GM10248 (cell line): ENCODE measurements at places on chromosomes 3 and 15.

- DNase-seq, result no peak
These were observed 34.0 kb downstream of the WWTR1 start for GRCh38 chr3:149623824-149624223.

DNA sequence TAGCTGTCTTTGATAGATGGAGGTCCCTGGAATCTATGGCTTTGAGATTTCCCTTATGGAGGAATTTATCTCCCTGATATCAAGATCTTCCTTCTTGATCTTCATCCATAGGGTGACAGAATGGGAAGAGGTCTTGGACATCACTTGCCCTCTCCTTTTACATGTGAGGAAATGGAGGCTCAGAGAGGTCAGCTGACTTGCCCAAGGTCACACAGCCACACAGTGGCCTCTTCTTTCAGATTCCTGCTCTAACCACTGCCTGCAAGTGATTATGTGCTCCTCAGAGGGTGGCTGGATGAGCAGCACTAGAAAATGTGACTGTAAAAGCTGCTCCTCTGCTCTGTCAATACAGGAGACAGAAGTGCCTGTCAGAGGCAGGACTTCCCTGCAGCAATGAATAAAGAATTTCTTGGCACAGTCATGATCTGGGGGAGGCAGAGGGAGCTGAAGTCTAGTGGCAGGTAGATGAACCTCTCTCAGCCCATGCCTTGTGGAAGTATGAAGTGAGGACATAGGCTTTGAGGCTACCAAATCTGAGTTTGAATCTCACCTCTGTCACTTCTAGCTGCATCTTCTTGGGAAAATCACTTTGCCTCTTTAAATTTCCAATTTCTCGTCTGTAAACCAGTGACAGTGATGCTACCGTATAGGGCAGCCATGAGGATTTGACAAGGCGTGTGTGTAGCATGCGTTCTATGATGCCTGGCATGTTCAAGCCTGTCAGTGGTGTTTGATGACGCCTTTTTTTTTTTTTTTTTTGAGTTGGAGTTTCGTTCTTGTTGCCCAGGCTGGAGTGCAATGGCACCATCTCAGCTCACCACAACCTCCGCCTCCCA is 12.0 kb downstream of the SSUH2 start:
- no peak for DNase-seq

GRCh38 chr3:141707741-141708203 is 30.3 kb upstream of the RNF7 start:
- no peak for DNase-seq

DNA sequence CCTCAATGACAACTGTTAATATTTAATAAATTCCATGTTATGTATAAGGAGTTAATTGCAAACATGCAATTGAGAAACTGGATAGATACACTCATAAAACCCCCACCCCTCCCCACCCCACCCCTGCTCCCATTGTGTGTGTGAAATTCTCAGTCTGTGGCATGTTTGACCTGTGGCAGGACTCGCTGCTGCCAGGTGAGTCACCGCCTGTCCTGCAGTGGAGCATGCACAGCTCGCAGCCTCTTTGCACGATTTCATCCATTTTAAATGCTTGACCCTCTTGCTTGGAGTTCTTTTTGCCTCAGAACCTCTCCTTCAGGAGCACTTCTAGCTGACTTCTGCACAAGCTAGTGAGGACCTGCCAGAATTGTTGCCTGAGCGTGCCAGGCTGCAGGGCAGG is 5.3 kb upstream of the APEH start:
- no peak for DNase-seq

- no peak for DNase-seq
These were observed 11.7 kb upstream of the UTS2B start for GRCh38 chr3:191342006-191342405.

DNA sequence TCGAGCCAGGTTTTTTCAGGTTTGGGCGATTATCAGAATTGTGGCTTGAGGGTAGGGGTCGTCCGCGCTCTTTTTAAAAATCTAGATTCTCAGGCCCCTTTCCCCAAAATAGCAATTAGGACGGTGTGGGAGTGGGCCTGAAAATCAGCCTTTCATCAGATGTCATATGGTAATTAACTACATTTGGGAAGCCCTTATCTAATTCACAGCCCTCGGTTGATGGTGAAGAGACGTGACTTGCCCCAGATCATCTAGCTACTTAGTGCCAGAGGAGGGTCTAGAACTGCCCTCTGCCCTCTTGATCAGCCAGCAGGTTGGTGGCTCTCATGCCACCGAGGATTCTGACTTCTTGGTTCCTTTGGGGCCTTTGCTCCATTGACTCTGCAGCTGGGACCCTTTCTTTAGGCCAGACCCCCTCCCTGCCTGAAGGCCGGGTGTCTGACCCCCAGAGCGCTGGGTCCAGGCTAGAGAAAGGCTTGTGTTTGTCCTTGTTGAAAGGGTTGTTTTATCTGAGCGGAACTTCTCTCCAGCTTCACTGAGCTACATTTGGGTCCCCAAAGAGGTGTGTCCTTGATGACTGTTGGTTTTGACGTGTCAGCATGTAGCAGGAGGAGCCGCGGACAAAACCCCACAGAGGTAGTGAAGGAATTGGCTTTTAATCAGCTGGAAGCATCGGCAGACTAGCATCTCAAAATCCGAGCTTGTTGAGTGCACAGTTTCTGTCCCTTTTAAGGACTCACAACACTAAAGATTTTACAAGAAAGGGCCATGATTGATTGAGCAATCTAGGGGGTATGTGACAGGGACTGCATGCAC is 857 bp downstream of the AEN start:
- DNase-seq, result peak; percentile 62

- DNase-seq, result no peak
These were observed 193.5 kb downstream of the FOXP1 start for GRCh38 chr3:71389911-71390573.

- DNase-seq, result no peak
These were observed 3.1 kb downstream of the CMC1 start for GRCh38 chr3:28244491-28244890.

DNA sequence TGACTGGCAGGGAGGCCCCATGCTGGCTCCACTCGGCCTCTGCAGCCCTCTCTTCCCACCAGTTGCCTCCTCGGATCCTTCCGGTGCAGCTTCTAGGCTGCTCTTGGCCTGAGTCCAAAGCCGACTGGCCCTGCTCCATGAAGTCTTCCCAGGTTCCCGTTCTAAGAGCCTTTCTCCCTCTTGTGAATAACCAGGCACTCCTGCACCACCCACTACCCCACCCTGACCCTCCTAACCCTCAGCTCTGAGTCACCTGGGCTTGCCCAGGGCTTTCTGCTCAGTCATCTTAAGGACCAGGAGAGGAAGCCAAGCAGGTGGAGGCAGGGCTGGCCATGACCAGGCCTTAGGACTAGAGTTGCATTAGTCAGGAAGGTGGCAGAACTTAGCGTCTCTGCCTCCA is 28.1 kb upstream of the CNBP start:
- no peak for DNase-seq

DNA sequence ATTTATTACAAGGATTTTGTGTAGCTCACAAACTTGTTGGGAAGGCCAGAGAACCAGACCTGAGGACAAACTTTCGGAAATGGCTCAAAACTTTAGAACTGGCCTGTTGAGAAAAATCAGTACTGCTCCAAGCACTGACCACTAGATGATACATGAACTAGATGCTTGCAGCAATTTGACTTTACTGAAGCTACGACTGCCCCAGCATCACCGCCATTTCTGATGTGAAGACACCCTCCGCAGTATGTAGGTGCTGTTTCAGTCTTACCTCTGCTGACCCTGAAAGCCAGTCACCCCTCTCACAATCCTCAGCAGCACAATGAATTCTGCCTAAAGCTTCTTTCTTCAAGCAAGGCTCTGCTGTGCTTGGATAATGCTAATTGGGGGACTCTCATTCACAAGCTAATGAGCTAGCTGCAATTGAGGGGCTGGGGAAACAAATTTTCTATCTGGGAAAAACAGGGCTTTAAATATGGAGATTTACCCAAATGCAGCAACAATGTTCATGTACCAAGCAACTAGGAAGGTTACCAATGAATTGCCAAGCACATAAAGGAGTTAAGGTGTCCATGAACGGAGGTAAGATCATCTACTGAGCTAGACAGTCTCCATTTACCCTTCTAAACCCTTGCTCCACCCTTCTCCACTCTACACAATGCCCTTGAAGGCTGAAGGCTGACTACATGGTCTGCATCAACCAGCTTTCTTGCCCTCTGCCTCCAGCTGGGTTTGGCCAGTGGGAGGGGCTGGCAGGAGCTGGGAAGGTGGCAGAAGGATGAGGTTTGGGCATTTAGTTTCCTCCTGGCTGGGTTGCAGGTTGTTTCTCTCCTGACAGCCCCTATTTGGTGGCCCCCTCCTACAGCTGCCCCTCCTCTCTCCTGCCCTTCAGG is 53.2 kb upstream of the FSTL1 start:
- no peak for DNase-seq

DNA sequence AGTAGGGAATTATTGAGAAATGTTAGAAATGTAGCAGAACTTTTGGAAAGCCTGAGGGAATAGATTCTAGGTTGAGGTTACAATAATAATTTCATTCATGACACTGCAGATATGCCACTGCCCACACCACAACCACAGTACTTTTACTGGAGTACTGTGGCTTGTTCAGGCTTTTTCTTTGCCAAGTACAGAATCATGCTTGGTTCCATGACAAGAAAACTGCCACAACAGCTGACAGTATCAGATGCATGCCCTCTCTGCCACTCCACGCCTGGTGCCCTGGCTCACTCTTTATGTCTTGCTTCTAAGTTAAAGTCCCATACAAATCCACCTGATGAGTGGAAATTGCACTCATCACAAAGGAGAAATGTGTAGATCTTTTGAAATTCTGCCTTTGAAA is 398.6 kb downstream of the ZIC1 start:
- no peak for DNase-seq

GRCh38 chr3:1326546-1326945 is 233.7 kb downstream of the CNTN6 start:
- no peak for DNase-seq

DNA sequence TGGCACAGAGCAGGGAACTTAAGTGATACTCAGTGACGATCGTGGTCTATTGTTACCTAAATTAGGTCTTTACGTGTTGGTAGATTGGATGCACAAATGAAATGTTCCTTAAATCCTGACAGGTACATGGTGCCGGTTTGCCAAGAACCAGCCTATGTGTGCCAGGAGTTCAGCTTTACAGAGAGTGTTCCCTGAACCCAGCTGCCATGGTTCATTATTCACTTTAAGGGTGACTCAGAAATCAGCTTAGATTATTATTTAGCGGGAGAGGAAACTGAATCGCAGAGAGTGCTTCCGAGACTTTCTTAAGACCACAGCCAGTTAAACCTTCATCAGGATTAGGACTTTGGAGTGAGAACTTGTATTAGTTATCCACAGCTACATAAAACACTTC is 21.5 kb downstream of the FAM43A start:
- DNase-seq, result no peak

GRCh38 chr3:32510075-32510724 is 7.5 kb upstream of the CMTM6 start:
- DNase-seq, result peak; percentile 77
